Stromal cell of bone marrow (primary cell): ENCODE measurements at places on chromosomes 6 and 20.

DNA sequence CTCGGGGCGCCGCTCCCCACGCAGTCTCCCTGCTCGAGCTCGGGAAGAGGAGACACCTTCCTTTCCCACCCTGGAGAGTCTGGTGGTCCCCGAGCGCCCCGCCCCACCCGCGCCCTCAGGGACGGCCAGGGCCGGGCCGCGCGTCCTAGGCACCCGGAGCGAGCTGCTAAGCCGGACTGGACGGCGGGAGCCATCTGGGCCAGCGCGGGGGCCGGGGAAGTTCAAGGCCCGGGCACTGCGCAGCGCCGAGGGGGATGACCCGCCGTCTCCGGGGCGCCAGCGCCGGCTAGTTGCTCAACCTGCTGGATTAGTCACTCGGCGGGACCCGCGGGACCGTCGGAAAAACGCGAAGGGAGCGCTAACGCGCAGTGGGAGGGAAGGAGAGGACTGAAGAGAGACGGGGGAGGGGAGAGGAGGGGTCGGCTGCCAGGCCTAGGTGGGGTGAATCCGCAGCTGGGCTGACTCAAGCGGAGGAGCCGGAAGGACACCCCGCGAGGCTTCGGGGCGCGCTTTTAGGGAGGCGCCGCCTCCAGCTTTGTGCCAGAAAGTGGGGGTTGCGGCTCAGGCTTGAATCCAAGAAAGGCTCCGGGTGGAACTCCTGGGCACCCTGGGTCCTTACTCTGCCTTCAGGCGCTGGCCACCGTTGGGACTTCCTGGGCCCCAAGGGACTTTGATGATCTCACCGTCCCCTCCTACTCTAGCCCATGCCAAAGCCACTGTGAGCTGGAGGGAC lies 75.7 kb upstream of the FOXP4 start:
- peak; percentile 22 for DNase-seq

DNA sequence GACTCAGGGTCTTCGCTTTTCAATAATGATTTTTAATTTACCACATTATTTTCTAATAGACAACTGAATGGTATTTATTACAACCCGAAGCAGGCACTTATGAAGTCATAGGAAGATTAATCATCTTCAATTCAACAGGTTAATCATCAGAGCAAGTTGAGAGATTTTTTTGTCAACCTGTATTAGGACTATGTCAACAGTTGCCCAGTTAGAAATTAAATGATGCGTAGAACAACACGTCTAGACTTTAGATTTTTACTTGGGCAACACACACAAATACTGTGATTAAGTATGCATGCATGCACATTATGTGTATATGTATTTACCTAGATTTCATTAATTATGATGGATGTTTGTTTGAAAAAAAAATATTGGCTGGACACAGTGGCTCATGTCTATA lies 4.3 kb downstream of the ILRUN start:
- no peak for DNase-seq

DNA sequence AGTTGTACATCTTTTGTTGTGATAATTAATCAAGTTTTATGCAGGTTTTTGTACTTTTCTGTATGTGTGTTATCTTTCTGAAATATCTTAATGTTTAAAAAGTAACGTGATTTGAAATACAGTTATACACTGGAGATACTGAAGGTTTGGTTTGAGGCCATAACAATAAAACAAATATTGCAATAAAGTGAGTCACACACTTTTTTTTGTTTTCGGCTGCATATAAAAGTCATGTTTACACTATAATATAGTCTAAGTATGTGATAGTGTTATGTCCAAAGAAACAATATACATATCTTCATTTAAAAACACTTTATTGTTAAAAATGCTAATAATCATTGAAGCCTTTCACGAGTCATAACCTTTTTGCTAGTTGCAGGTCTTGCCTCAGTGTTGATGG lies 473.1 kb upstream of the GJE1 start:
- DNase-seq = no peak

GRCh38 chr6:50824552-50824951 lies 5.9 kb downstream of the TFAP2B start:
- DNase-seq = no peak

- DNase-seq = no peak
These were observed 19.8 kb downstream of the IBTK start for GRCh38 chr6:82227770-82228169.

- DNase-seq = no peak
These were observed 255.5 kb downstream of the KIF16B start for GRCh38 chr20:16317445-16318362.

GRCh38 chr6:99467509-99468106 lies 42.5 kb upstream of the PNISR start:
- no peak for DNase-seq

- peak; percentile 66 for DNase-seq
These were observed 13.9 kb upstream of the ATG5 start for GRCh38 chr6:106339334-106340029.

DNA sequence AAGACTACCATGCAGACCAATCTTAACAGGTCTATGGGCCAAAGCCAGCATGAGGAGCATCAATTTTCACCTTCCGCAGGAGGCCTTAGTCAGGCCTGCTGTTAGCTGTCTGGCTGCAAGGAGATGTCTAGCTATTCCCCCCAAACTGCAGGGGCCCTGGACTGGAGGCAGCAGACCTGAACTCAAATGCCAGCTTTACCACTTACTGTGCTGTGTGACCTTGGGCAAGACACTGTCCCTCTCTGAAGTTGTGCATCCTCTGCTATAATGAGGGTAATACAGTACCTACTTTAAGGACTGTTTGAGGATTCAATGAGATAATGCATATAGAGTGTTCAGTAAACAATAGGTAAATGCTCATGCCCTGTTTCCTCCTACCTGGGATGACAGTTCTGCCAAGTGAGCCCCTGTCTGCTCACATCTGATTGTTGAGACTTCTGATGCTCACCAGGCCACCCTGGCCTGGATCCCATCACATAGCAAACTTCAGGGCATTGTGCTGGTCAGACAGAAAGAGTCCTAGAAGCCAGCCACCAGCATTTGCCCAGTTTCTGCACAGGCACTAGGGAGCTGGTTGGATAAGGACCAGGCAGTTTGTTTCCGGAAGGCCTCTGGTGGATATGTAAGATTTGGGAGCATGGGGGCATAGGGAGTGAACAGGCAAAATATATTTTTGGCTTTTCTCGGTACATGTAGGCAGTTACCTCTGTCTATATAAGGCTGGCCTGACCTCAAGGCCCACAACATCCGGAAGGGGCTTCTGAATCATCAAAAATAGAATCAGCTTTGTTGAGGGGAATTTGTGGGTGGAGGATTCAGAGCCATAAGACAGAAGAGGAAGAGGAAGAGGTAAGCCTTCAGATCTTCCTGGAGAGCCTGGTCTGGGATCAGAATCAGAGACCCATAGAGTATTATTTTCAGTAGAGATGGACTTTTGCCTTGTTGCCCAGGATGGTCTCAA lies 2.3 kb upstream of the OCSTAMP start:
- no peak for DNase-seq

- DNase-seq = no peak
These were observed 37.7 kb downstream of the PMEPA1 start for GRCh38 chr20:57672164-57672563.

DNA sequence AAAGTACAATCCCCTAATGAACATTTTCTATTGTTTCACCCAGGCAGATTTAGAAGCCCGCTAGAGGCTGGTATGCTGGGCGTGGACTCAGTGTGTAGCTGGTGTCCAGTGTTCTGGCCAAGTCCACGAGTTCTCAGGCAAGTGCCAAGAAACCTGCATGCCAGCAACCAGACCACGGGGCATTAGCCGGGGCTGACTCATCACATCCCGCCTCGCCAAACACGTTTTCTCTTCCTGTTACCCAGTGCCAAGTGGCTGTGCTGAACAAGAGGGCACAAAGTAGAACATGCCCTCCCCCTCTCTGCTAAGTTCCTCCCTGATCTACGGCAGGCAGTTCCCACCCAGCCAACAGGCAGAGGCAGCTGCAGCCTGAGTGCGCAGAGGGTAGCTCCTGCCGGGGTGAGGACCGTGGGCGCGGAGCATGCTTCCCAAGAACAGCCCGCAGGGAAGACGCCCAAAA lies 29.6 kb downstream of the RAMACL start:
- DNase-seq = peak; percentile 79

DNA sequence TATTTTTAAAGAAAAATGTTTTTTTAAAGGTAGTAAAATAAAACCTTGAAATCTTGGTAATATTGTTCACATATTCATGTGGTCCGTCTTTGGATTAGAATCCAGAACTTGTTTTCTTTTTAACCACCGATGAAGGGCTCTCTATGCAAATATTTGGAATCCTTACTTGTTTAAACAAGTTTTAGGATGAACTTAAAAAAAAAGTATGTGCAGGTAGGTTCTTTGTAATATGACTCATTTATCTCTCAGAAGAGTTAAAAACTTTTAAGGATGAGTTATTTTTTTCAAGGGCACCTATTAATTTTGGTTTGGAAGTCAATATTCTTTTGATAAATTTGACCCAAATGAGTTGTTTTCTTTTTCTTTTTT lies 8.9 kb downstream of the DSP start:
- no peak for DNase-seq

GRCh38 chr20:42656130-42656529 lies 533.6 kb downstream of the PTPRT start:
- no peak for DNase-seq

- DNase-seq = no peak
These were observed 22.4 kb upstream of the SERINC3 start for GRCh38 chr20:44544263-44544662.

GRCh38 chr6:12543953-12544352 lies 172.6 kb upstream of the PHACTR1 start:
- no peak for DNase-seq

- DNase-seq = no peak
These were observed 6.3 kb downstream of the RRBP1 start for GRCh38 chr20:17675519-17676377.

- no peak for DNase-seq
These were observed 70.0 kb downstream of the PSMG4 start for GRCh38 chr6:3328796-3329195.

- no peak for DNase-seq
These were observed 136.7 kb upstream of the EEF1E1 start for GRCh38 chr6:8238773-8239683.

DNA sequence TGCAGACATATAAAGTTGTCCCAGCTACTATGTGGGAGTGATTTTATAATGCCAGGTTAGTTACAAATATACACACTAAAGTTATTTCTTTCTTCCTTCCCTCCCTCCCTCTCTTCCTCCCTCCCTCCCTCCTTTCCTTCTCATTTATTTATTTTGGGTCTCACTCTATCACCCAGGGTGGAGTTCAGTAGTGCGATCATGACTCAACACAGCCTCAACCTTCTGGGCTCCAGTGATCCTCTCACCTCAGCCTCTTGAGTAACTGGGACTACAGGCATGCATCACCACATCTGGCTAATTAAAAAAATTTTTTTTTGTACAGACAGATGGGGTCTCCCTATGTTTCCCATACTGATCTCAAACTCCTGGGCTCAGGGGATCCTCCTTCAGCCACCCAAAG lies 59.2 kb downstream of the PHF20 start:
- peak; percentile 60 for DNase-seq

DNA sequence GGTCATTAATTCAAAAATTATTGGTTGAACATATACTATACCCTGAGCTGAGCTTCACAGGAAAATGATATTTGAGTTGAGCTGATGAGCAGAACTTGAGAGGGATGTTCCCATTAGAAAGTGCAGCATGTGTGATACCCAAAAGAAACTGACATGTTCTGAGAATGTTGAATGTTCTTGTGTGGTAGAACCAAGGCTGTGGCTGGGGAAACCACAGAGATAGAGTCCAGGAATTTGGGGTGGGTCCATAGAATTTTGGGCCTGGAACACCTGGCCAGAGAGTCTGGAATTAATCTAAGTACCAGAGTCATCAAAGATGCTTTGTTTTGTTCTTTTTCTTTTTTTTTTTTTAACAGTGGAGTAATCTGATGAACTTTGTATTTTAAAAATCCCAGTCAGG lies 88.7 kb downstream of the TBX18 start:
- DNase-seq = no peak

DNA sequence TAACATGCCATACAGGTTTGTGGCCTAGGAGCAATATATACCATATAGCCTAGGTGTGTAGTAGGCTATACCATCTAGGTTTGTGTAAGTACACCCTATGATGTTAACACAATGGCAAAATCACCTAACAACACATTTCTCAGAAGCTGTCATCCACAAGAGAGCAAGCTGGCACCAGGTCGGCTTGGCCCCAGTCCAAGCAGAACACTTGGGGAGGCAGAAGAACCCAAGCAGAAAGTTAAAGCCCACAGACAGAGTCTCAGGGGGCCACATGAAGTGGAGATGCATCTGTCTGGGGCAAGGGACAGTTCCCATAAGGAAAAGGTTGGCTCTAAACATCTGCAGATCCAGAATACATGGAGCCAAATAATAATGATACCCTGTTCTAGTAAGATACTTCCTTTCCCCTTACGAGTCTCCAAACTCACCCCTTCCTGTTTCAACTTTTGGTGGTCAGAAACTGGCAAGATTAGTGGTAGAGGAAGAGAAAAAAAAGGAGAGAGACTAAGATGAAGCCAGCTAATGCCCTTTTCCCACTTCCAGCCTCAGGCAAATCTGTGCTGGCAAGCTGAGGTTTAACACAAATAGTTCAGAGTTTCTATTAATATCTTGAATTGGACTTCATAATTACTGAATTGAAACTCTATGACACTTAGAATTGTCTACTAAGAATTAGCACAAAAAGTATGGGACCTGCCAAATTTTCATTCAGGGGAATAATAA lies 29.5 kb downstream of the TCF21 start:
- DNase-seq = no peak

- peak; percentile 57 for DNase-seq
These were observed at the start of gene SIRPA for GRCh38 chr20:1894951-1895673. TSS of gene SIRPA (plus strand) at chr20:1895407. CDS start at chr20:1895448, 41 bp downstream.

DNA sequence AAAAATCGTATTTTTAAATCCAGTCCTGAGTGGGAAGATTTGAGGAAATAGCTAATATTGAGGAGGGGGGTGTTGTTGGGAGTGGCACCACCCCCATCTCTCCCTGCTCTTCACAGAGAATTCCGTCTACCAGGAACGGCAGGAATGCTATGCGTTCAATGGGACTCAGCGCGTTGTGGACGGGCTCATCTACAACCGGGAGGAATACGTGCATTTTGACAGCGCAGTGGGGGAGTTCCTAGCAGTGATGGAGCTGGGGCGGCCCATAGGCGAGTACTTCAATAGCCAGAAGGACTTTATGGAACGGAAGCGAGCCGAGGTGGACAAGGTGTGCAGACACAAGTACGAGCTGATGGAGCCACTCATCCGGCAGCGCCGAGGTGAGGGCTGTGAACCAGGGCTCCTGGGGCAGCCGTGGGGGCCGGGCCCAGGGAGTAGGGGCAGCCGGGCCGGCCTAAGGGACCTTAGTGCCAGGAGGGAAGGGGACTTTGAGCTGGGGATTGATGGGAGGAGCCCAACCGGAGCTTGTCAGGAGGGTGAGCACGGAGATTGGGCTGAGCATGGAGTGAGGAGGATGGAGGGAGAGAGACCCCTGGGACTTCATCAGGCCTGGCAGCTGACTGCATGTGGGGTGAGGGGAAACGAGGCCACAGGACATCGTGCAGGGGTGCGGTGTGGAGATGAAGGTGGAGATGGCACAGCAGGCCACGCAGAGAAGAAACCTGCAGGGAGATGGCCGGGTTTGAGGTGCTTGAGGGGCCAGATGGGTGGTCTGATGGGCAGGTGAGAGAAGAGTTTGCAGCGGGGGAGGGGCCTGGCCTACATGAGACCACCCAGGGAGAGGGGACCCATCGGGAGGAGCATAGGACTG lies 41.3 kb downstream of the HLA-DPB1 start:
- no peak for DNase-seq
